ENCODE measurements at places on chromosomes 16 and 17. TPM values are rescaled to one million over a fixed set of nuclear protein-coding genes. Genes with fewer than 3 reads are reported as not detected.

- no peaks in the 10 kb centered on the region for H3K4me1 ChIP-seq
- no peaks in the 10 kb centered on the region for H3K36me3 ChIP-seq
- H3K27me3 ChIP-seq: no peaks in the 10 kb centered on the region
- no peak for DNase-seq
- no peak overlapping the region for H3K4me3 ChIP-seq
- H3K27ac ChIP-seq: no peak overlapping the region
Observed at GRCh38 chr16:11562411-11562810, 24.3 kb downstream of the LITAF start.

- peaks cover 55% of the 10 kb centered on the region for H3K36me3 ChIP-seq
- no peak overlapping the region for H3K4me3 ChIP-seq
- H3K27ac ChIP-seq: no peak overlapping the region
- no peak for DNase-seq
Observed at GRCh38 chr17:31882571-31882970, 18.9 kb downstream of the UTP6 start.

PERCC1 gene
- total RNA-seq: not detected

GCSH gene
- total RNA-seq: 41.1 TPM

DNA sequence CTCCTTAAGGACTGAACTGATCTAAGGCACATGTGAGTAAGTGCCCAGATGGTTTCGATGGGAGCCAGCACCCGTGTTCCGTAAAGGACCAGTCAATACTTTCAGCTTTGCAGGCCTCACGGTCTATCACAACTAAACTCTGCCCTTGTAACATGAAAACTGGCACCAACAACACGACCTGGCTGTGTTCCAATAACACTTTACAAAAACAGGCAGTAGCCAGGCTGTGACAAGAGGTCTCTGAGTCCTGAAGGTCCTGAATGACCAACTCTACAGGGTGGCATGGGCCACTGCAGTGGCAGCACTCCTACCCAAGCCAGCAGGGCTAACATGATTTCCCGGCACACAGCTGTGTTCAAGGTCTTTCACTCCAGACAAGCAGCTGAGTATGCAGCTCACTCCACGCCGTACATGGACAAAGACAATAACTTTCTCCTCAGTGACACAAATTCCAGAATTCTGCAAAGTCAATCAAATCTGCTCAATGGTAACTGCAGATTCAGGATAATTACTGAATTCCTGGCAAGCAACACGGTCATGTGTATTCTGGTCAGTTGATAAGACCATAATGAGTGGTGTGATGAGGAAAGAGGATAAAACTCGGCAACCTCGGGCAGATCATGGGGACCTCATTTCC, 15.3 kb downstream of the NPLOC4 start:
- H3K4me1 ChIP-seq: no peaks in the 10 kb centered on the region
- H3K27me3 ChIP-seq: no peaks in the 10 kb centered on the region
- DNase-seq: no peak

RHBDL3 gene
- total RNA-seq: 1.1 TPM

DNA sequence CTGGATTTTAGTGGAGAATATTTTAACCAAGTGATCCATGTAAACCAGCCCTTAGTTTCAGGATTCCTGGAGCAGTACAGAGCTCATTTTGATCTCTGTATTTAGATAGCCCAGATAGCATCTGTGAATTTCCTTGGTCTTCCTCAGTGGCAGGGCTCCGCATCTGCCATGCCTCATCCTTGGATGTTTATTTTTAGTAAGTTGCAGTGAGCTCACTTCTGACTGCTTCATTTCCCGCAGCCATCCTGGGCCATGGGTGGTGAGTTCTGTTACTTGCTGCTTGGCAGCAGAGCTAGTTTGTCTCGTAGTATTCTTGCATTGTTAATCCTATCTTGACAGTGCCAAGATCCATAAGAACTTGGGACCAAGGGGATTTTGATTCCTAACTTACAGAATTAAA, 33.7 kb downstream of the IST1 start:
- H3K4me1 ChIP-seq: peaks cover 45% of the 10 kb centered on the region
- H3K27ac ChIP-seq: peak overlapping the region; percentile 53
- H3K4me3 ChIP-seq: no peak overlapping the region
- peak; percentile 78 for DNase-seq

- H3K36me3 ChIP-seq: no peaks in the 10 kb centered on the region
- no peaks in the 10 kb centered on the region for H3K27me3 ChIP-seq
- no peak for DNase-seq
- H3K4me3 ChIP-seq: no peak overlapping the region
- H3K27ac ChIP-seq: no peak overlapping the region
Observed at GRCh38 chr17:65433157-65433556, 128.3 kb downstream of the AXIN2 start.

DNA sequence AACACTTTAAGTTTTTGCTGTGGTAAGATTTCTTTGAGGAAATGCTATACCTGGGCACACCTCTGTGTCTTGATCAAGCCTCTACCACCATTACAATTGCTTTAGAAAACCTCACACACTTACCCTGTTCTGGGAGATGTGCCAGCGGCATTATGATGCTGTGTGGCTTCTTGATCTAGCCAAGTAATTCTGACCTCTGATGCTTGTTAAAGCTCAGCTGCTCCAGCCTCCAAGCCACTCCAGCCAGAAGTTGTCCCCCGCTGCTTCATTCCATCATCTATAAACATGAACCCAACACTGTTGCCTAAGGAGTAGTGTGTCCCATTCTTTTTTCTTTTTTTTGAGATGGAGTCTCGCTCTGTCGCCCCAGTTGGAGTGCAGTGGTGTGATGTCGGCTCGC, 60.1 kb downstream of the CYLD start:
- H3K27me3 ChIP-seq: no peaks in the 10 kb centered on the region
- H3K4me1 ChIP-seq: no peaks in the 10 kb centered on the region
- DNase-seq: peak; percentile 60
- H3K27ac ChIP-seq: no peak overlapping the region

GRCh38 chr17:50428831-50429424, 2.9 kb downstream of the ACSF2 start:
- peaks cover 22% of the 10 kb centered on the region for H3K4me1 ChIP-seq
- DNase-seq: no peak
- no peak overlapping the region for H3K4me3 ChIP-seq
- peaks cover 2% of the 10 kb centered on the region for H3K36me3 ChIP-seq
- no peak overlapping the region for H3K27ac ChIP-seq

DNA sequence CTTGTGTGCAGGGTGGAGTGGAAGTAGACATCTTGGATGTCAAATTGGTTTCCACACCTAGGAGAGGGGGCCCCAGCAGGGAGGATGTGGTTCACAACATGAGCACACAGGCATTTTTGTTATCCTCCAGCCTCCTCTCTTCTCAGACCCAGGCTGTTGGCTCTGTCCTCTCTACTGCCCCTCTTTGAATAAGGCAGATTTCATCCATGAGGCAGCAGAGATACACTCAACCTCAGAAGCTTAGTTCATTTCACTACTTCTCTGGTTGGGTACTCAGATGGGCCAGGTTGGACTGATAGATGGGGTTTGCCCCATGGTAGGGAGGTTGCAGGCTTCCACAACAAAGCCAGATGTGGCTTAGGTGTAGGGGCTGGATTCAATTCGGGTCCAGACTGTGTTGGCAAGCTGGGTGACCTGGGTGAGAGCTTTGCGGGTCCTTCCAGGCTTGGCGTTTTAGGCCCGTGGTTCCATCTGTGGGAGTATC, 22.2 kb upstream of the NFATC3 start:
- no peaks in the 10 kb centered on the region for H3K27me3 ChIP-seq
- peaks cover 25% of the 10 kb centered on the region for H3K4me1 ChIP-seq

DNA sequence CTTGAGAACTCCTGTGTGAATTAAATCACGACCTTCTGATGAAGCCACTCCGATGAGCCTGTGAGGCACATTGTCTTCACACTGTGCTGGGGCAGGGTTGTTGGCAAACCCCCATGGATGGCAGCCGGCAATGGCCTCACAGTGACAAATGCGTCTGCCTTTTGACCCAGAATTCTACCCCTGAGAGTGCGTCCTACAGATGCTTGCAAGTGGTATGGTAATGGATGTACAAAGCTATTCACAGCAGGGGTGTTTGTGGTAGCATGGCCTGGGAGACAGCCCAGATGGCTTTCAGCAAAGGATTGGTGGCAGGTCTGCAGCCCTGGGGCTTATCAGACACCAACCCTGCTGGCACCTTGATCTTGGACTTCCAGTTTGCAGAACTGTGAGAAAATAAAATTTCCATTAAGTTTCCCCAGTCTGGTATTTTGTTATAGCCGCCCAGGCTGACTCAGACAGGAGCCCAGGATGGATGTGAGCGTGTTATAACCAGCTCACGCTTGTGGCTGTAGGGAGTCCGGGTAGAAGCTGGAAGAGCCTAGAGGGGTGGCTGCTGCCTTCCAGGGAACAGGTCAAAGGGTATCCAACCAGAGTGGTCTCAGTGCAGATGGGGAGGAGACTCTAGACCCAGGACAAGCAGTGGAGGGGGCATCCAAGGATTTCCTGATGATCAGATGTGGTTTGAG, 10.1 kb downstream of the AFMID start:
- no peak for DNase-seq
- H3K4me3 ChIP-seq: no peak overlapping the region
- H3K36me3 ChIP-seq: no peaks in the 10 kb centered on the region
- no peak overlapping the region for H3K27ac ChIP-seq
- peaks cover 8% of the 10 kb centered on the region for H3K4me1 ChIP-seq
- no peaks in the 10 kb centered on the region for H3K27me3 ChIP-seq

CTRB1 gene
- total RNA-seq: not detected

DNA sequence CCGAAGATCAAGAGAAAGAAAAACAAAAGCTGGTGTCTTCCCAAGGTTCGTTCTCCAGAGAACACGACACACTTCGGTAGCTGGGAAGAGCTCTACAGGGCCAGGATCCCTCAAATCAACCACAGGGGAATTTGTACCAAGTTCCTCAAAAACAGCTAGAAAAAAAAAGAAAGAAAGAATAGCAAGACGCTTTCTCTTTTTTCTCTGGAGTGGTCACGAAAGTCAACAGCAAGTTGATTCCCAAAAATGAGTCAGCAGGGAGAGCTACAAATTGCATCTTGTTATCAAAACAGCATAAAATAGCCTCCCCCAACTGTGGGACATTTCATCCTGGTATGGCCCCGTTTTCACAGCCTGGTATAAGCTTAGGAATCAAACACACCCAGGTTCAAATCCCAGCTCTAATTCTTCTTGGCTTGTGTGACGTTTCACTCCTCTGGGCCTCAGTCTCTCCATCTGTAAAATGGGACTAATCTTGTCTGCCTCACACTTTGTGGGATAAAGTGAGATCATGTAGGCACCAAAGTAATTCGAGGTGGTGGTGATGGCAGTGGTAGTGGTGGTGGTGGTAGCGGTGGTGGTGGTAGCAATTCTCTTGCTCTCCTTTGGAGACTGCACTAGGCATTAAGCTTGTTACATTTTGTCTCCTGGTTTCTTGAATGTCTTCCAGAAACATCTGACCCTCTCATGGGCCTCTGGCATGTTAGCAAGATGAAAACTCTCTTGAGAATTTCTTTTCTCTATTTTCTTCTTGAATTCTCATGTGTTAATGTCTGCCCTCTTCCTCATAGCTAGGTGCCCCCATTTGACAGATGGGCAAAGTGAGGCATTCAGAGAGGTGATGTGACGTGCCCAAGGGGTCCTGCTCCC, 988 bp upstream of the IL21R start:
- peaks cover 21% of the 10 kb centered on the region for H3K4me1 ChIP-seq
- peak; percentile 70 for DNase-seq
- no peaks in the 10 kb centered on the region for H3K36me3 ChIP-seq
- H3K27ac ChIP-seq: peak overlapping the region; percentile 22
- H3K27me3 ChIP-seq: no peaks in the 10 kb centered on the region

- no peak overlapping the region for H3K27ac ChIP-seq
- no peak overlapping the region for H3K4me3 ChIP-seq
- no peaks in the 10 kb centered on the region for H3K36me3 ChIP-seq
Observed at GRCh38 chr16:85136702-85137322, 24.5 kb upstream of the CIBAR2 start.

- H3K4me3 ChIP-seq: no peak overlapping the region
- no peaks in the 10 kb centered on the region for H3K36me3 ChIP-seq
- H3K27ac ChIP-seq: peak overlapping the region; percentile 19
Observed at GRCh38 chr16:66188917-66189725, 177.4 kb upstream of the CDH5 start.
